ENCODE measurements at places on chromosomes 2 and 18.

- DNase-seq: no peak
Measured at GRCh38 chr2:84417453-84418145, 41.5 kb downstream of the SUCLG1 start.

GRCh38 chr18:62828852-62829251 lies 113.5 kb downstream of the PHLPP1 start:
- DNase-seq: no peak

GRCh38 chr2:106159866-106160785 lies 34.0 kb downstream of the UXS1 start:
- DNase-seq: peak; percentile 70

DNA sequence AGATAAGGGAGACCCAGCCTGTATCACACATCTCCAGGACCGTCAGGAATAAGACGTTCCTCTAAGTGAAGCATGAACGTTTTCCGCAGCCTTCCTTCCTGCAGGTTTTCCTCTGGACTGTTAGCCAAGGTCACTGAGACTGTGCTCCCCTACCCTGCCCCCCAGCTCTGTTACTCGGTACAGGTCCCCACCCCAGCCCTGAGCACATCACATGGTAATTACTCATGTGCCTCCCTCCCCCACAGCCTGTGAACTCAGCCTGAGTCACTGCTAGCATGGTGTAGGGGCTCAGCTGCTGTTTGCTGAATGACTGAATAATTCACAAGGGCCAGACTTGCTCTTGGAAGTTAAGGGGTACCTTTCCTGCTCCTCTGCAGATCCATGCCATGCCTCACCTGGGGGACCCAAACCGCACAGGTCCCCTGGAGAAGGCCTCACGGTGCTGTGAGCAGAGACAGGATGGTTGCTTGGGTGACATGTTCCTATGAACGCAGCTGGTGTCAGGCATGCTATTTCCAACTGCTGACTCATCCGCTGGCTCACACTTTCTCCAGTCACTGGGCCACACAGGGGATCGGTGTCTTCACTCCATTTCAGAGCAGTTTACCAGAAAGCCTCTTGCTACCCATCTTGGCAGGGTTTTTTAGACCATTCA lies 88.2 kb downstream of the PLB1 start:
- DNase-seq: peak; percentile 85

- DNase-seq: no peak
Measured at GRCh38 chr18:56315363-56315762, 323.0 kb downstream of the TXNL1 start.

DNA sequence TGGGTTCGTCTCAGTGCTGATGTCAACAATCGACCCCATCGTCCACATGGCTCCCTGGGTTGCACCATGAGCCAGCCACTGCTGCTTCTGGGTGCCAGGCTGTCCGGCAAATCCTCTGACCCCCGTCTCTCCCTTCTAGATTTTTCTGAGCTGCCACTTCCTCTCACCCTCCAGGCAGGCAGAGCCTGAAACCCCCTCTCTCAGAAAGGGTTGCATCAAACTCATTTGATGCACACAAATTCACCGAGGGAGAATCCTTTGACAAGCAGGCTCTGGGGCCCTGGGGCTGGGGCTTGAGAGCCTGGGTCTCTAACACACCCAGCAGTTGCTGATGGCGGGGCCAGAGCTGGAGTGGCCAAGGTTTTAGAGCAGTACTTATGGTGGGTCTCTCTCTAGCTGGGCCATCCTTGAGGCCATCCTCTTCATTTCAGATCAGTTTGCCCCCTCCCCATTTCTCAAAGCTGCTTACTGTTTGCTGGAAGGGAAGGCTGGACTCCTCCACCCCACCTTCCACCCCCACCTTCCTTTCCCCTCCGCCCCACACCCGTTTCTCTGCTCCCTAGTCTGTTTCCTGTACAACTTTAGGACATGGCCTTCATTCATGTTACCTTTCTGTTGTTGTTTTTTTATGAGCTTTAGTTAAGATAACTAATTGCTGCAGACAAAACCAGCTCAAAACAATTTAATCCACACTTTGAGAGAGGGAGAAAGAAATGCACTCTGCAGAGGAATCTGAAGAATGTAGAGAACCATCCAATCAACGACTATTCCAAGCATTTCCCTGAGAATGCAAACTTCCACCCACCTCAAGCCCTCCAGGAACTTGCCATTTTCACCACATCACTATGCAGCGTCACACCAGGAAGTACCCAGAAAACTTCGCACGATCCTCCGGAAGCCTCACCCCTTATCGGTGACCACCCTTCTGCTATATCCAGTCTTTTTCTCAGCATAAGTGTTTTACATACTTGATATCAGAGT lies 69.5 kb downstream of the ARL4C start:
- DNase-seq: peak; percentile 18

GRCh38 chr2:47660168-47660567 lies 122.8 kb upstream of the MSH6 start:
- DNase-seq: no peak

DNA sequence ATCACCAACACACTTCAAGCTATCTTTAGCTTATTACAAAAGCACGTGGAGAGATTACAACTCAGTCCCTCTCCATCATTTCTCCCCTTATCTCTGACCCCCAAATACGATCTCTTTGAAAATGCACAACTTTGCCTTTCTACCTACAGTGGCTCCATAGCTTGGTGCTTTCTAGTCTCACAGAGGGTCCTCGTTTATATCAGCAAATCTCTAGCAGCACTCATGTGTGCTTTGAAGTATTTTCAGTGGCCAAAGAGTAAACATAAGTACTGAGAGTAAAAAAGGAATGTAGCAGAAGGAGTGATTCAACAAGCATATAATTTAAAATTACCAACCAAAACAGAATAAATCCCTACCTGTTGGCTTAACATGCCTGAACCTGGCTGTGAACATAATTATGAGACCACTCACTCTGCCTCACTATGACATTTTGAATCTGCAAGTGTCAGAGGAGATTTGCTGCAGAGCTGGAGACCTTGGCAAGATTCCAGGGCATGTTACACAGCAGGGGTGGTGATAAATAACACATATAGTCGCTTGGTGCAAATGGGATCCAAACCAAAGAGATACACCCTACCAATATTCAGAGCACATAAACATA lies 54.6 kb downstream of the LAMA3 start:
- no peak for DNase-seq

DNA sequence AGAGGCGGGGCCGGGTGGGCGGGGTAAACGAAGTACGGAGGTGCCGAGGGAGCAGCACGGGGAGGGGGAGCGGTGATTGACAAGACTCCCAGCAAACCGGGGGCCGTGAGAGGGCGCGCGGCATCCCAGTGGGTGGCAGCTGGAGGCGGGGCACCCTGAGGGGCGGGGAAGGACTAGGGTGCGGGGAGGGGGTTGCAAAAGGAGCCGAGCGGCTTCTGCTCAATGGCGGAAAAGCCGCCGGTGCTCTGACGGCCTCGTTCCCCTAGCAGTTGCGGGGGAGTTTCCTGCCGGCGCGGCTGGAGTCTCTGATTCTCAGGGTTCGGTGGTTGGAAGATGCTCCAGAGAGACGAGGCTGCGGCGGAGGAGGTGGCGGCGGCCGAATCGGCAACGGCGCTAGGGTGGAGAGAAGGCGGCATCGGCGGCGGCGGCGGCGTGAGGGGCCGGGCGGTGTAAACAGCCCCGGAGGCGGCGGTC lies at the start of gene PPM1B:
Gene PPM1B, plus strand, starts transcription at position 195 of the 474 bp plus-strand sequence. CDS start 32,325 bp downstream, outside the sequence.
- peak; percentile 100 for DNase-seq

All from stimulated activated CD4-positive, alpha-beta T cell treated with anti-CD3 and anti-CD28 coated beads, Interleukin-1b, Interleukin-23, amount 100 ng/mL, for 48 hours (primary cell).